ENCODE measurements at places on chromosomes 7 and 10.

DNA sequence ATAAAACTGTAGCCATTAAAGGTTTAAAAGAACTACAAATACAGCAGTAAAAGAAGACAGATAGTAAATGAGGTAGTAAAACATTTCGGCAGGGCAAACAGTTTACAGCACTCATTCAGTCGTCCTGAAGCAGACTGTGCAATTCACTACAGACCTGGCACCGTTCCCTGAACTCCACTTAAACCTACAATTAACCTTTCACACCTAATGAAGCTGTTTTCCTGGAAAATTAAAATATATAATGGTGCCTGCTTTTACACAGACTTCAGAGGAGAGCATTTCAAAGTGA lies 335.3 kb downstream of the GFRA1 start:
- no peak for DNase-seq

- DNase-seq: no peak
Observed at GRCh38 chr10:36640626-36641025, 484.8 kb upstream of the ANKRD30A start.

- DNase-seq: no peak
Observed at GRCh38 chr10:48701139-48701901, 16.6 kb downstream of the WDFY4 start.

- DNase-seq: no peak
Observed at GRCh38 chr10:76641215-76641614, 996.4 kb downstream of the KCNMA1 start.

- no peak for DNase-seq
Observed at GRCh38 chr7:17404006-17404405, 105.6 kb downstream of the AHR start.

DNA sequence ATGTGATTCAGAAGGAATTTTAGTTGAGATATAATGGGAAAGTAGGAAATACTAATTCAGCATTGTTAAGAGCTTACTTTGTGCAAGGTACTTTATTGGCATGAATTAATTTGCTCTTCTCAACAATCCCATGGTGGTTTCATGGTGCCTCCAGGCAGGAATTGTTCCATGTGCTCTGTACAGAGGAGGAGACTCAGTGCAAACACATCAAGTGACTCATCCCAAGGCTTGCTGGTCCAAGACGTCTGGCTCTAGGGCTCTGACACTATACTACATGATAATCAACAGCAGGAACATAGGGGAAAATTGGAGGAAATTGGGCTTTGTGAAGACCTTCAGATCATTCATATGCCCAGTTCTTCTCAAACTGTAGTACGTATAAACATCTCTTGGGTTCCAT lies 66.5 kb upstream of the PRKG1 start:
- no peak for DNase-seq

GRCh38 chr7:86012971-86013370 lies 630.7 kb upstream of the GRM3 start:
- DNase-seq: no peak

- no peak for DNase-seq
Observed at GRCh38 chr7:132113536-132114371, 462.5 kb downstream of the PLXNA4 start.

DNA sequence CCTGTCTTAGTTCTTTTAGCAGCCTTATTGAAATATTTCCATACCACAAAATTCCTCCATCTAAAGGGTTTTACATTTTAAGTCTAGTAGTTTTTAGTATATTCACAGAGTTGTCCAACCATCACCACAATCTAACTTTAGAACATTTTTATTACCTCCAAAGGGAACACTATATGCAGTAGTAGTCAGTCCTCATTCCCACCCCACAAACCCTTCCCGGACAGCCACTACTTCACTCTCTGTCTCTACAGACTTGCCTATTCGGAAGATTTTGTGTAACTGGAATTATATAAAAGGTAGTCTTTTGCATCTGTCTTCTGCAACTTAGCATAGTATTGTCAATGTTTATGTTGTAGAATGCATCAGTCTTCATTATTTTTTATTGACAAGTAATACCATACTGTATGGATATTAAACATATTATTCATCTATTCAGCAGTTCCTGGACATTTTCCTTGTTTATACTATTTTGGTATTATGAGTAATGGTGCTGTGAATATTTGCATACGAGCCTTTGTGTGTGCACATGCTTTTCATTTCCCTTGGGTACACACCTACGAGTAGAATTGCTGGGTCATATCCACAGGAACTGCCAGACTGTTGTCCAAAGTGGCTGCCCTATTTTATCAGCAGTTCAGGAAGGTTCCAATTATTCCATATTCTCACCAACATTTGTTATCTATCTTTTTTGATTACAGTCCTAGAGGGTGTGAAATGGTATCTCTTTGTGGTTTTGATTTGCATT lies 60.9 kb upstream of the LANCL2 start:
- no peak for DNase-seq

DNA sequence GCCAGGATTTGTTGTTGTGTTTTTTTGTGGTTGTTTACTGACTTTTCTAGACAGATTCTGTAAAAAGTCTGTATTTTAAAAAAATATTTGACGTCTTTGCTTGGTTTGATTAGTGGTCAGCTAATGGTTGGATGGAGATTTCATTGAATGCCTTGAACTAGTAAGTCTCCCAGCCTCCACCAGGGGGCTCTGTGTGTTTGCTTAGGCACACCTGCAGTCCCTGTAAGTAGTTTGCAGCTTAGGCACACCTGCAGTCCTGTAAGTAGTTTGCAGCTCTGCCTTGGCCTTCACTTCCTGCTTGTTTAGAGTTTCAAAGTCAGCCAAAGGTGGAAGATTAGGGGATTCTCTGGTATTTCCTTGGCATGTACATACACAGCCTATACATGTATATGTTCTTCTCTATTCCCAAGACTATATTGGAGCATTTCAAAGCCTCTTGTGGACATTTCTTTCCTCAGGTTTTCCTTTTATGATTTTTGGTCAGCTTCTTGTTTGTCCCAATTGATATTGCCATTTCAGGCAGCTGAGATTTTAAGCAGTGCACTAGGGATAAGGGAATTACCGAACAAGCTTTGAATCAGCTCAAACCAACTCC lies 101.6 kb downstream of the CCSER2 start:
- DNase-seq: peak; percentile 70

DNA sequence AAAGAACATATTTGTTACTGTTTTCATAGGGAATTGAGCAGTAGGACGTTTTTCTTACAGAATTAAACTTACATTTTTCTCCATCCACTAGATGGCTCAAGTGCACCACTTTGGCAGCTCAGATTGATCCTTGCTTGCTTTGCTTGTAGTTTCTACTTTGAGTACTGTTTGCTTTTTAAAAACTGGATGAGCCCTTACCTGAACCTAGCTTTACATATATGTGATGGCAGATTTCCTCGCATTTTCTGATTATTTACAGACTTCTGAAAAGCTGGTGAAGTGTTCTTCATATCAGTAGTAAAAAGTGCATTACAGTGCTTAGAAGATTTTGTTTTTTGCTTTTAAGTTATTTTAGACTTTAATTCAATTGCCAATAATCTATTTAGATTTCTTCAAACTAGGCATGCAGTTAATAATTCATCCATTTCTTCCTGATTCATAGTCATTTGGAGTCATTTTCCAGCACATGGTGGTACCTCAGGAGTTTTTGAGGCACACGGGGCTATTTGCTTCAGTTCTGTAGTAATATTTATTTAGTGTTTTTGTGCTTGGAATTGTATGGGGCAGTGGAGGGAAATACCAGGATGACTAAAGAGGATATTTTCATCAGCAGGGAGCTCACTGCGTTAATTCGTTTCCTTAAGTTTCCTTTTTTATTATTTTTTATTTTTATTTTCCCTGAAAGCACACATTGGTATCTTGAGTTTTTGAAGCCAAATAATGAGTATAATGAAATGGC lies 57.3 kb downstream of the MAPK8 start:
- DNase-seq: peak; percentile 39

GRCh38 chr10:124386186-124387077 lies 32.3 kb downstream of the OAT start:
- DNase-seq: no peak

GRCh38 chr10:29276251-29276850 lies 12.5 kb upstream of the LYZL1 start:
- no peak for DNase-seq

DNA sequence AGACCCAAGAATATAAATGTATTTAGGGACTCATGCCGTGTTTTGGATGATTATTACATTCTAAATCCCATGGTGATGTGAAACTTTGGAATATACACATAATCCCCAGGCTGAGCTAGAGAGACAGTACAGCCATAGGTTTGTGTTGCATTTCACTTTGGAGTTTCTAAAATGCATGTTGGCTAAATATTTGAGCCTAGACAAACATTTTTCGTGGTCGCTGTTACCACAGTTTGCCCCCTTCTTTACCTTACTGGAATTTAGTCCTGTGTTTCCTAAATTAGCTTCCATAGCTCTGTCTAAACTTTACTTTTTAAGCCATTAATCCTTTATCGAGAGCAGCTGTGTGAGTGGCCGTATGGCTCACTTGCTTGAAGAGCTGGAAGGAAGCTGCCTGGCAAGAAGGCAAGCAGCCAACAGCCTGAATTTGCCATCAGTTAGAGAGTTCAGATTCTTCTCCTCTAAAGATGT lies 192.0 kb downstream of the BICC1 start:
- no peak for DNase-seq

- DNase-seq: no peak
Observed at GRCh38 chr7:93350338-93350737, 118.2 kb downstream of the VPS50 start.

DNA sequence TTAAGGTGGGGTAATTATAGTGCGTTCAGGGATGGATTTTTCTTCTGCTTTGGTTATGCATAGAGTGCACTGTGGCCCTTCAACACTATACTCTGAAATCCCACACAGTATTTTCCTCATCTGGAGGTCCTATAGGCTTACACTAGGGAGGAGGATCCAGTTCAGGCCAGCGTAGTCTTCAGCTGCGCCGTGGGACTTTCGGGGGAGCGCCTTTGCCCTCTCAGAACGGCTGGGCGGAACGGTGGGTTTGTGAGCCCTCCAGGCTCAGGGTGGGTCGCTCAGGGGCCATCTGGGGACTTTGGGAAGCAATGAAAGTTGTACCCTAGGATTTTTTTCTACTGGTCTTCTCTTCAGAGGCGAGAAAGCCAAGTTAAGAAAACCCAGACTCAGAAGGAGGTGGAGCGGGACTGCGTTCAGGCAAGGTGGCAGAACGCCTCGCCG lies 652 bp upstream of the VPS26A start:
- no peak for DNase-seq

DNA sequence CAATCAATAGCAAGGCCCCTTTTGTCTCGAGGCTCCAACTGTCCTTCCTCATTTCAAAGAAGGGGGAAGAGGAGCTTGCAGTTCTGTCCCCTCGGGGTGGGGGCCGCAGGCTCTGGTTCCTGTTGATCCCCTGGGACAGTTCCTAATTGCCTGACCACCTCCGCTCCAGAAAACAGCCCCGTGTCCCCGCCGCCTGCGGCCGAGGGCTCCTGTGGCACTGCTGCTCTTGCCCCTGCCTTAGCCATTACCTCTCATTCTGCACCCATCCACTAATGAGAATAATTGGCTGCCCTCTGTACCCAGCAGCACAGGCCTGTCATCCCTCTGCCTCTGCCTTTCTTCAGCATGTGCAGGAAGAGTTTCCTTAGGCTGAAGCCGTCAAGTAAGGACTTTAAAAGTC lies 668.3 kb upstream of the FOXK1 start:
- no peak for DNase-seq

GRCh38 chr10:114307731-114308130 lies 68.7 kb downstream of the VWA2 start:
- no peak for DNase-seq
